ENCODE measurements at places on chromosomes 5 and 9.
A peak's percentile ranks its signal among the peaks of the same experiment; 100 is the strongest.

- DNase-seq = peak; percentile 16
Observed at GRCh38 chr9:95316794-95317118, 753 bp downstream of the FANCC start.

DNA sequence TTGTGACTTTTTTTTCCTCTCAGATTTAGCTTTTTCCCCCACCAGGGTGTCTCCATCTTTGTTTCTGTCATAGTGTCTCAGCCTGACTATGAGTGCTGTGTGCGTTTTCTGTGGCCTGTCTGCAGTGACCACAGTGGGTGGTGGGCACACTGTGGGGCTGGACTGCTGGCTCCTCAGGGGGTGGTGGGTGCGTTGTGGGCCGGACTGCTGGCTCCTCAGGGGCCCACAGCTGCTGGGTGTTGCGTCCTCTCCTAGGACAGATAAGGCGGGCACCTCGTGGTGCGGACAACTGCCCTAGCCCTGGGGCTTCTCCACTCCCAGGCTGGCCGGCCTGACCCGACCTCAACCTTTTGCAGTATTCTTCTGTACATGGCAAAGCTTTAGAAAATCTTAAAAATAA, 100.4 kb downstream of the EHMT1 start:
- DNase-seq = no peak

- no peak for DNase-seq
Observed at GRCh38 chr9:973295-973834, 3.1 kb upstream of the DMRT3 start.

GRCh38 chr9:131276094-131276888, at the start of gene FAM78A:
Gene FAM78A (minus strand): TSS chr9:131276510. CDS start chr9:131276179, 331 bp downstream.
- no peak for DNase-seq

- no peak for DNase-seq
Observed at GRCh38 chr9:84949971-84950370, 280.4 kb downstream of the NTRK2 start.

DNA sequence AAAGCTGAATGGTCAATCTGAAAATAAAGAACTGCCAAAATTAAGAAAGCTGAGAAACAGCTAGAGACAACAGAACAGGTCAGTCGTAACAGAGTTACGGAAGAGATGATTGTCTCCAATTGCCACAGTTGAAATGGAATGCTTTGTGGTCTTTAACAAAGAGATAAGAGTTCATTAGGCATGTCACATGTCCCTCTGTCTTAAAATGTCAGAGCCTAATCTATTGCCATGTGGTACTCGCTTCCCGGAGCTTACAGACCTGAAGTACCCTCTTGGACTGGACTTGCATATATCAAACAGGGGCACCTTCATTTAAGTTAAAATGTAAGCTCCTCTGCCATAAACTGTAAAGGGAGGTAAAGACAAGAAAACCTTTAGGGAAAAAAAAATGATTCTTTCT, 19.7 kb downstream of the TTC39B start:
- DNase-seq = no peak

- DNase-seq = peak; percentile 60
Observed at GRCh38 chr5:10507575-10508096, 56.2 kb upstream of the ANKRD33B start.

GRCh38 chr9:136189394-136190236, 15.3 kb downstream of the LHX3 start:
- no peak for DNase-seq

DNA sequence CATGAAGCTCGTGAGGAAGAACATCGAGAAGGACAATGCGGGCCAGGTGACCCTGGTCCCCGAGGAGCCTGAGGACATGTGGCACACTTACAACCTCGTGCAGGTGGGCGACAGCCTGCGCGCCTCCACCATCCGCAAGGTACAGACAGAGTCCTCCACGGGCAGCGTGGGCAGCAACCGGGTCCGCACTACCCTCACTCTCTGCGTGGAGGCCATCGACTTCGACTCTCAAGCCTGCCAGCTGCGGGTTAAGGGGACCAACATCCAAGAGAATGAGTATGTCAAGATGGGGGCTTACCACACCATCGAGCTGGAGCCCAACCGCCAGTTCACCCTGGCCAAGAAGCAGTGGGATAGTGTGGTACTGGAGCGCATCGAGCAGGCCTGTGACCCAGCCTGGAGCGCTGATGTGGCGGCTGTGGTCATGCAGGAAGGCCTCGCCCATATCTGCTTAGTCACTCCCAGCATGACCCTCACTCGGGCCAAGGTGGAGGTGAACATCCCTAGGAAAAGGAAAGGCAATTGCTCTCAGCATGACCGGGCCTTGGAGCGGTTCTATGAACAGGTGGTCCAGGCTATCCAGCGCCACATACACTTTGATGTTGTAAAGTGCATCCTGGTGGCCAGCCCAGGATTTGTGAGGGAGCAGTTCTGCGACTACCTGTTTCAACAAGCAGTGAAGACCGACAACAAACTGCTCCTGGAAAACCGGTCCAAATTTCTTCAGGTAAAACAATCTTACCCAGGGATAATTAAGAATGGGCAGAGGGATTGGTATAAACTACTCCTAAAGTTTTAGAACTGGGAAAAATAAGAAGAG, 12.9 kb downstream of the ITGA1 start:
- DNase-seq = no peak

DNA sequence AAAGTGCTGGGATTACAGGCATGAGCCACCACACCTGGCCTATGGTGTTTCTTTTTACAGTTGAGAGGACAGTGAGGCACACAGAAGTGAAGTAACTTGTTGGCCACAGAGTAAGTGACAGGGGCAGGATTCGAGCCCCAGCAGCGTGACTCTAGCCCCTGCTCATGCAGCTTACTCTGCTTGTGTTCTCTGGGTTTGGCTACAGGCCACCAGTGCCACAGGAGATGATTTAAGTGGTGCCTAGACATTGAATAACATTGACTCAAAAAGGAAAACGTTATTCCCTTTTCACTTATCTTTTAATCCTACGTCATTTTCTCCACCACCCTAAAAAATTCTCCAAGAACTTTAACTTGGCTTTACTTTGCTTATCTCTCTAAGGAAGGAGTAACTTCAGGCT, 61.4 kb downstream of the SNX24 start:
- peak; percentile 3 for DNase-seq

GRCh38 chr9:128164307-128164885, 4.3 kb downstream of the BBLN start:
- DNase-seq = peak; percentile 24

DNA sequence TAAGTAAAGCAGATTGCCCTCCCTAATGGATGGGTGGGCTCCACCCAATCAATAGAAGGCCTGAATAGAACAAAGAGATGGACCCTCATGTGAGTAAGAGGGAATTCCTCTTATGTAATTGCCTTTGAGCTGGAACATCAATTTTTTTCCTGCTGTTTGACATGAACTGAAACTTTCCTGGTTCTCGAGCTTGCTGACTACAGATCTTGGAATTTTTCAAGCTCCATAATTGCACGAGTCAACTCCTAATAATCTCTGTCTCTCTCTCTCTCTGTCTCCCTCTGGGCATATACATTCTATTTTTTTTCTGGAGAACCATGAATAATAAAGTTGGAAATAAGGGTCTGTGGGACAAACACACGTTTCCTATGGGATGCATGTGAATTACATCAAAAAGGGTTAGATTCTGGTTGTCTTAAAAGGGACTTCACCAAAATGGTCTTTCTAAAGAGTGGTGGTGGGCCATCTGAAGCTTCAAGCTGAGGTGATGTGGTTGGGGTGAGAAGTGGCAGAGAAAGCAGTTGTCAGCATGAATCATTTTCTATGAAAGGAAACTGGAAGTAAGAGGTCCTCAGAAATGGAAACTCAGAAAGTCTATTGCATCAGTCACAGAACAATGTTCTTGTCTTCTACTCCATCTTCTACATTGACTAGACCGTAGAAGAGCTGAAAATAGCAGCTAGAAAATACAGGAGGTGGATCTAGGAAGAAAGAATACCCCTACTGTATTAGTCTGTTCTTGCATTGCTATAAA, 47.0 kb upstream of the HOMER1 start:
- DNase-seq = no peak

Measured in skeletal muscle cell (primary cell).